ENCODE measurements at places on chromosomes 11 and 22.

GRCh38 chr22:27512283-27512761, 289.2 kb downstream of the MN1 start:
- DNase-seq, result peak; percentile 90

- peak; percentile 33 for DNase-seq
Measured at GRCh38 chr11:76206327-76207081, at the start of gene WNT11. TSS of gene WNT11 (minus strand) at chr11:76206502. CDS start at chr11:76206407, 95 bp downstream.

DNA sequence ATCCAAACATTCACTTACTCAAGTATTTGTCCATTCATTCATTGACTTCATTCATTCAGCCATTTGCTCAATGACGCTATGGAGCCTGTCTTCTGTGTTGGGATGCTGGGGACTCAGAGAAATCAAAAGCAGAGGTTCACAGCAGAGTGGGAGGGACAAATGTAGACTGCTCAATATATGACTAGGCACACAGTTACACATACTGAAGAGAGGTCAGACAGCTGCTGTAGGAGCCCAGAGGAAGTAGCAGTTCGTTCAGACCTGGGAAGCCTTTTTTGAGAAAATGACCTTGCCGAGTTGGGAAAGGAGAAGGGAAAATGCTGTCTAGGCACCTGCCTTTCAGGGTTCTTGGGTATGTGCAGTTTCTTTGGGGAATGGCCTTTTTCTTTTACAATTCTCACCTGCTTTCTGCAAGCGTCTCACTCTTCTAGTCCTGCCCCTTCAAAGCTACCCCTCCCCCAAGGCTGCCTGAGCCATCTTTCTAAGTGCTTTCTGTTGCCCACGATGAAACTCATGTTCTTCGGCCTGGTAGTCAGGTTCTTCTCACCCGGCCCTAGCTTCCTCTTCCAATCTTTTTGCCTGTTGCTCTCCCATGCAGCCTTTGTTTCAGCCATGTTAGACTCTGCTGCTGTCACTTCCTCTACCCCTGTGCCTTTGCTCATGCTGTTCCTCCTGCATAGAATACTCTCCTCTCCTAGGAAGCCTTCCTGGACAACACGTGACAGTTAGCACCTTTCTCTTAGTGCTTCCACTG, 4.2 kb upstream of the UVRAG start:
- DNase-seq, result no peak

DNA sequence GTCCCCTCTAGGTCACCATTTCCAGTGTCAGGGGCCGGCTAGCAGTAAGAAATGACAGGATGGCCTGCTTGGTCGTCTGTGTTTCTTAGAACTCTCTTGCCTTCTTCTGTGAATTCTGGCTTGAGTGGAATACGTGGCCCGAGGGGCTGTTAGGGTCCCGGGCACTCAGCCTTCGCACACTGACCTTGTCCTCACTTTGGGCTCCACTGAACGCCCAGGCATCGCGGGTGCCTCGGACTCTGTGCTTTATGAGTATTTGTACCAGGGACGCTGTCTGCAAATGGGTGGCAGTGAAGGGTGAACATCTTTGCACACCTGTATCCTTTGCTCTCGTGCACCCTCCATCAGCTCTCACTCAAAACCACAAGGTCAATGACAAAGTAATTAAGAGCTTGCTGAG, 123.4 kb upstream of the ANO1 start:
- DNase-seq, result no peak

GRCh38 chr11:44750551-44751465, 24.0 kb downstream of the TSPAN18 start:
- DNase-seq, result no peak

DNA sequence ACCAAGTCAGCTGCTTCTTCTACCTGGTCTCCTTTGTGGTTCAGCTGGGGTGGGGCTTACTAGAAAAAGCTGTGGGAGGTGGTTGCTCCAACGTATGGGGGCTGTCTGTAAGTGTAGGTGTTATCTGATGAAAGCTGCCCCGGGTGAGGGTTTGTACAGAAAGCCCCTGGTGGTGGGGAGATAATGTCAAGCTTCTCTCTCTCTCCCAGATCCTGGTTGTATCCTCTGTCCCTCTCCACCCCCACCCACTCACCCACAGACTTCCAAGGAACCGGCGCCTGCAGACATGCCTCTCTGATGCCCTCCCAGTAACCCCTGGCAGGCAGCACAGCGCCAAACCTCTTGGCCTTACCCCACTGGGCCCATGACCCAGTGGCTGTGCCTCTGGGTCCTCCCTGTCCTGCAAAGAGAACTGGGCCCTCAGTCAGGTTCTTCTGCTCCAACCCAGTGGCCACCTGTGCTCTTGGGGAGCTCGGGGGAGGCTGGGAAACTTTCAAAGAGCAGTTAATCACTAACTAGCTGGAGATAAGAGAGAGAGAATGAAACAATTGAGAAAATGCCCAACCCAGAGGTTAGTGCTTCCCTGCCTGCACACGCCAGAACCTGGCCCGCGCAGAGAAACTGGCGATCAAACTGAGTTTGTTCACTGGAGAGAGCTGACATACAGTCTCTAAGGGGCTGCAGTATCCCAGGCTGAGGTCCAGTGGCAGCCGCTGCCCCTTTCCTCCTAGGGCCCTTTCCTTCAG, 20.4 kb upstream of the EHF start:
- peak; percentile 86 for DNase-seq

DNA sequence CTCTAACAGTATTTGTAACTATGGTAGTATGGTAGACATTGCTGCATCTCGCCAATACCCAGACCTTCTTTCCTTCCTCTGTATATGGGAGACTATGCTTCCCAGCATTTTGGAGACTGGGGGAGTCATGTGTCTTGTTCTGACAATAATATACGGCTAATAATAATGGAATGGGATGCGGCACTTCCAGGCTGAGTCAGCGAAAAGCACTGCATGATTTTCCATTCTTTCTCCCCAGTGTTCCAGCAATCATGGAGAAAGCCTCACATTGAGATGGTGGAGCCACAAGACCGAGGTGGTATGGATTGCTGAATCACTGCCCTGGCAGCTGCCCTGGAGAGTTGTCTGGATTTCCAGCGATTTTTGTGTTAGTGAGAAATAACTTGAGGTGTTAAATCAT, 77.1 kb upstream of the FIBIN start:
- DNase-seq, result no peak

DNA sequence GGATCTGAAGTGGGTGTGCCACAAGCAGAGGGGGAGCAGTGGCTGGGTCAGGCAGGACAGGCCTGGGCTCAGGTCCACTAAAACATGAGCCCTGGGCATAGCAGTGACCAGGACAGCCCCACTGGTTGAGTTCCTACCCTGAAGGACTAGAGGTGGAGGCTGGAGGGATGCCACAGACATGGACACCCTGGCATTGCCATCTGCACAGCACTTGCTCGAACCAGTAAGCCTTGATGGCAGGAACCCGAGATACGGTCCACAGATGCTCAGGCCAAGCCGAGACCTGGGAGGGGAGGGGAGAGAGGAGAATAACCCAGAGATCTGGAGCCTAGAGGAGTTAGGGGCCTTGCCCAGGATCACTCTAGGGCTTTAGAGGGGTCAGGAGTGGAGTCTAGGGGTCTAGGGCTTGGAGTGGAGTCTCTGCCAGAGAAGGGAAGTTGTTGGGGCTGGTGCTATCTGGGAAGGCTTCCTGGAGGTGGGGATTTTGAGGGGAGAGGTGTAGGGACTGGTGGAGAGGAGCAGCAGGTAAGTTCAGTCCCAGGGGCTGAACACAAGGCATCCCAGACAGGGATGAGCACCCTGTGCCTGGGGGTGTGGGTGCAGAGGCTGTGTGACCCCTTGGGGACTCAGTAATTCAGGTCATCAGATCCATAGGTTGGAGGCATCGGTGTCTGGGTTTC, 30.6 kb upstream of the RELT start:
- DNase-seq, result no peak

DNA sequence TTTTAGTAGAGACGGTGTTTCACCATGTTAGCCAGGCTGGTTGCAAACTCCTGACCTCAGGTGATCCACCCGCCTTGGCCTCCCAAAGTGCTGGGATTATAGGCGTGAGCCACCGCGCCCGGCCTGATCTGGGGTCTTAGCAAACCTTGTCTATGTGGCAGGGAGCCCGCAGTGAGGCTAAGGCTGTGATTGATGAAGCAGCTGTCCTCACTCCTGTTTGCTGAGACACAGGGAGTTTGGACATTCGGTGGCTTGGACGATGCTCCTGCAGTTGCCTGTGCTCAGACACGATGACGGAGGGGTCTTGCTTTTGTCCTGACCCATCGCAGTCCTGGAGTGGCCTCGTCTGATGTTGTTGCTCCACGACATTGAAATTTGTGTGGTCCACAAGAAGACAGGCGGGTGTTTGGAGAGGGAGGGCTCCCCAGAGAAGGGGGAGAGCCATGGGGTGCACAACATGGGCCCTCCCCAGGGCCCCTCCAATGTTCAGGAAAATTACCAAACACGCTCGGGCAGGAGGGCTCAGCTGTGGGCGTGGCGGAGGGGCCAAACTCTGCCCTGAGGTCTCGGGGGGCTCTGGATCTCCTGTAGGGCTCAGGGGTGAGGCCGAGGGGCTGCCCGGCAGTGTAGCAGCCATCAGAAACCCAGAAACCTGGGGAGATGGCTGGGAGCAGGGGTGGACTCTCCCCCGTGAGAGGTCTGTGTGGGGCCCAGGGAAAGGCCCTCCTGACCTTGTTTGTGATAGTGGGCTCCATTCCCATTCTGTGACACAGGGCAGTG, 41.8 kb upstream of the PRR5 start:
- DNase-seq, result no peak

GRCh38 chr22:45752036-45752435, 80.4 kb downstream of the ATXN10 start:
- DNase-seq, result no peak

DNA sequence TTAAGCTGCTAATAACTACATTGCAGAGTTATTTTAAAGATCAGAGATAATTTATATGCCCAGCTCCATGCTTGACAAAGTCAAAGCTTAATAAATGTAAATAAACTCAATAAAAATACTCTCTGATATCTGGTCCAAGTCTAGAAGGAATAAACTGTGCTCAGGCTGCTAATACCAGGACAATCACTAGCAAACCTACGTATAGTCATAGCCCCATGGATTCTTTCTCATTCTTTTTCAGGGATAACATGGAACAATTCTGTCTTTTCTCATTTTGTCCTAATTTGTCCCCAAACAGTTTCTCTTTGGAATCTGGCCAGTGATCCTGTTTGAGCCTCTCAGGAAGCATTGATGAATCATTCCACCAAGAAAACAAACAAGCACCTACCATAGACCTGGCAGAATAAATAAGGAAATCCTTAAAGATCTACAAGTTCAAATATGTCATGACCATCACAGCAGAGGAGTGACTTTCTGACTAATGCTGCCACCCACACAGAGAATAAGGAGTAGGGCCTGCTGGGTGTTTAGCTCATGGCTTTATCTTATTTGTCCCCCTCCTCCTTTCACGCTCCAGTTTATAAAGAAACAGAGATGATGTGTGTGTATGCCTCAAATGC, 14.1 kb upstream of the B3GNT6 start:
- peak; percentile 85 for DNase-seq

- no peak for DNase-seq
Measured at GRCh38 chr22:41311487-41311886, 10.2 kb downstream of the ZC3H7B start.

DNA sequence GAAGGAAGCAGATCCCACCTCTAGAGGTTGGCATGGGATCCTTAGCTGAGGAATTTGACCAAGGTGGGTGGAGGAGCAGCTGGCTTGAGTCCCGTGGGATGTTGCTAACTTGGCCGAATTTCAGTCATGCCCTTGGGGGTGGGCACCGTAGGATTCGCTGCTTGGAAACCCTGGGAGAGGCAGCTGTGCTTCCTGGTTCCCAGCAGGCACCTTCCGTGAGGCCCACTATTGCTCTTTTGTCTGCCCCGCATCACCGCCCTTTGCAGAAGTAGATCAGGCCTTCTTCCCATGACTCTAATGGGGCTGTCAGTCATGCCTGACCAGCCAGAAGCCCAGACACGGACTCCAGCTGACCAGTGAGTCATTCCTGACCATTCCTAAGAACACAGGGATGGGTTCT, 292.3 kb upstream of the SYN3 start:
- DNase-seq, result no peak

GRCh38 chr11:75631086-75631730, 37.6 kb downstream of the MAP6 start:
- DNase-seq, result no peak

- DNase-seq, result no peak
Measured at GRCh38 chr11:64130618-64131017, 35.3 kb downstream of the MACROD1 start.

DNA sequence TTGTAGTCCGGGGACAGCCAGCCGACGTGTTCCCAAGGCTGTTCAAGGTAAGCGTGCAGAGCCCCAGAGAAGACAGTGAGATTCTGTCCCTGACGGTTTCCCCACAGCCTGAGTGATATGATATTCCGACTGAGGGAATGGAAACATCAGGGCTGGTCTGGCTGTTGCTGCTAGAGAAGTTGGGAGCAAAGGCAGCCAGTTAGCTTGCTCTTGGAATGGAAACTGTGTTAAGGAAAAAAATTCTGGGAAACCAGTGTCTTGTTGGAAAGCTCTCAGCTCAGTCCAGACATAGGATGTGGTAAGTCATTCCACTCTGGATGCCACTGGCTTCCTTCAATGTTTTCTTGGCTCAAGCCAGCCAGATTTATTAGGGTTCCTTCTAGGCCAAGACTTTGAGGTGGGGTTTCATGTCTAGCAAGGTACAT, 8.8 kb downstream of the CRY2 start:
- no peak for DNase-seq

- DNase-seq, result no peak
Measured at GRCh38 chr11:2258501-2259465, 11.6 kb downstream of the ASCL2 start.

DNA sequence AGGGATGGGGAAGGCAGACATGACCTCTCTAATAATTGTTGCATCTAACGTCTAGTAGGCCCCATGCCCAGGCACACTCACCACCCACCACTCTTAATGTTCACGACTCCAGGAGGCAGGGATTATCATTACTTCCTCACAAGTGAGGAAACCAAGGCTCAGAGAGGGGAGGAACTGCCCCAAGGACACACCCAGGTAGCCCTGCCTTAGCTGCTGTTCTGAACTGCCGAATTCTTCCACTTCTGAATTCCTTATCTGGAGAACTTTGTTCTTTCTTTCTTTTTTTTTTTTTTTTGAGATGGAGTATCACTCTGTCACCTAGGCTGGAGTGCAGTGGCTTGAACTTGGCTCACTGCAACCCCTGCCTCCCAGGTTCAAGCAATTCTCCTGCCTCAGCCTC, 16.7 kb downstream of the SLCO2B1 start:
- no peak for DNase-seq

DNA sequence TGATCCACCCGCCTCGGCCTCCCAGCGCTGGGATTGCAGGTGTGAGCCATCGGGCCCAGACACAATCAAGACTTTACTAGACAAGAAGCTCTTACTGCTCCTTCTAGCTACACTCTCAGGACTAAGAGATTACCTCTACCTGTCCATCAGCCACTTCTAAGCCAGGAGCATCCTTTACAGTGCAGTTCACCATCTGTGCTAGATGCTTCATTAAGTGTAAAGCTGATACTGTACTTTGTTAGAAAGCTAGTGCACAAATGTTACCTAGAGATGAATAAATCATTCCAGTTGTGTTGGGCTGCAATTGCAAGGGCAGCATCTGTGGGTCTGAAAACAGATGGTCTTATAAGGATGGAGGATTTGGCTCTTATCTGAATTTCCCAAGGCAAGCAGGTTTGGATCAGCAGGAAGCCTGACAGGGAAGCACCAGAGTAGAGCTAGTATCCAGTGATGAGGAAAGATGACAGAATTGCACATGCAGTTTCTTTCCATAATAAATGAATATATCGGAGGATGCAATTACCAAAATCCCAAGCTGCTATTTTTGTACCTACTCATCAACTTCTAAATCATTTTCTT, 58.3 kb downstream of the FAM168A start:
- DNase-seq, result no peak
